Esophagus mucosa (tissue), 1 donor: ENCODE measurements at places on chromosomes 3 and 15.

- ATAC-seq, result peak; percentile 73
Measured at GRCh38 chr3:190339130-190339529, 16.9 kb upstream of the CLDN1 start.

DNA sequence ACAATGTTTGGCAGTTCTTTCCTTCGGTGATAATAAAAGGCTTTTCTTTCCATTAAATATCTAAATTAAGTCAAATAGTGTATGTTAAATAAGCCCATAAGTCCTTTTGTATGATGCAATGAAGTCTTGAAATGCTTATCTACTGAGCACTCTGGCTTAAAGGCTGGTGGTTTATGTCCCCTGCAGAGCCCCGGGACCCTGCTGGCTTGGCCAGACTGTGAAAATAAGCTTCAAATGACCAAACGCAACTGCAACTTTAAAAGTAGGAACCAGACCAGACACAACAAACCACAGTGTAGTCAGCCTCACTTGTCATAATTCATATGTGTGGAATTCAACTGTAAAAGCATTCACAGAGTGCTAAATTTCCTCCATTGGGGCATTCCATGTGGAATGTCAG is 72.5 kb downstream of the FOXP1 start:
- ATAC-seq, result no peak

GRCh38 chr3:138949002-138949418 is 2.0 kb downstream of the FOXL2NB start:
- no peak for ATAC-seq

- ATAC-seq, result no peak
Measured at GRCh38 chr3:135145581-135145980, 350.5 kb downstream of the EPHB1 start.
